Mucosa of gallbladder (tissue), 1 donor: ENCODE measurements at places on chromosomes 4 and X. TPM values are rescaled to one million over a fixed set of nuclear protein-coding genes. Genes with fewer than 3 reads are reported as not detected.

NXF2 gene
- not detected for total RNA-seq

TXK gene
- total RNA-seq = 0.86 TPM

NOCT gene
- total RNA-seq = 3.8 TPM

SPIN2A gene
- total RNA-seq = 1.2 TPM

DNA sequence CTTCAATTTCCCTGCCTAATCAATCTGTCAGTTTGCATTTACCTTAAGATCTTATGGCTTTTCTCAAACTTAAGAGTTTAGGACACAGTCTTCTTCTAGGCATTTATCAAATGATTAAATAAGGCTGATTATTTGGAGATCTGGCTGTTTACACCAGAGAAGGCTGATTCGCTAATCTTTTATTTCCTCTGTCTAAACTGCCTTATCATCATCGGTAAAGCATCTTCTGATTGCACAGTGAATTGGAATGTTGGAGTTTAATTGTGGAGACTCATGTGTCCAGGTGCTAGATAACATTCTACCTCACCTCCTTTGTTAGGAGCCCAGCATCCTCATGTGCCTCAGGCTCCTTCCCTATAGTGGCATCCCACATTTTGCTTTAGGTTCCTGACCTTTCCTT, 100.3 kb upstream of the DDIT4L start:
- no peak for DNase-seq

- DNase-seq = no peak
These were observed 1729.3 kb downstream of the C4orf33 start for GRCh38 chr4:130825284-130825683.

- DNase-seq = peak; percentile 36
These were observed 70.1 kb downstream of the USP46 start for GRCh38 chr4:52588771-52589591.

DNA sequence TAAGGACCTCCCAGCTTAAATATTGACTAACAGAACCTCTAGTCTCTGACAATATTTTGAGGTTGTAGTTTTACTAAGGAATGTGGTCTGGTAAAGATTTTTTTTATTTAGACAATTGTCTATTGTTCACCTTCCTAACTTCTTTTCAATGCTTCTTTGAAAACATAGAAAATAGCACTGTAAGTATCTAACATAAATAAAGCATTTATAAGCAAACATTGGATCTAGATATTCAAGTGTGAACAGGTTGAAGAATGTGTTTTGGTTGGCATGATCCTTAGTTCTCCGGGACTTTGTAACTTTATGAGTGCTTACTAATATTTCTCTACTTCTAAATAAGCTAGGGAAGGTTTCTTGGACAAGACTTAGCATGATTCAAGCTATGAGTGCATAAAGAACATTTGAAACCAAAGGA, 285.4 kb upstream of the ARSJ start:
- DNase-seq = no peak

- DNase-seq = no peak
These were observed 5.2 kb downstream of the POU4F2 start for GRCh38 chr4:146643812-146644401.

DNA sequence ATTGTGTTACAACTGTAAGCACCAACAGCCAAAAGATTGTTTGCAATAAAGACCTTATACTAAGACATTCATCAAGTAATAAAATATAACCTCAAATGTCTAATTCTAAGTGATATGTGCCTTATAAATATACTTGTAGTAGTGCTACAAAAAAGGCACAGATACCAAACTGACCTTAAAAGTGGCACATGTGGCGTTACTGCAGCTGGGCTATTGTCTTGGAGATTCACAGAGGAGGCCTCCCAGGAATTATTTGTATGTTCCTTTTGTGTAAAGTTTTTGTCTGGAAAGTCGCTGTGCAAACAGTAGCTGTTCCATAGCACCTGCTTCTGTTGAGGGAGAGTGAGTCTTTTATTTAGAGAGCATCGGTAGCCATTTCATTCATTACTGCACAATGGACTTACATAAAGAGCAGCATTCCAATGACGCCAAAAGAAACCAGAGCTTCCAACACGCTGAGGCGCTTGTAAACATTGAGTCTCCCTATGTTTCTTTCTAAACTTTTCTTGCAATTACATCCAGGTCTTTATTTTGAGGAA, 143.7 kb downstream of the RPA4 start:
- no peak for DNase-seq

DNA sequence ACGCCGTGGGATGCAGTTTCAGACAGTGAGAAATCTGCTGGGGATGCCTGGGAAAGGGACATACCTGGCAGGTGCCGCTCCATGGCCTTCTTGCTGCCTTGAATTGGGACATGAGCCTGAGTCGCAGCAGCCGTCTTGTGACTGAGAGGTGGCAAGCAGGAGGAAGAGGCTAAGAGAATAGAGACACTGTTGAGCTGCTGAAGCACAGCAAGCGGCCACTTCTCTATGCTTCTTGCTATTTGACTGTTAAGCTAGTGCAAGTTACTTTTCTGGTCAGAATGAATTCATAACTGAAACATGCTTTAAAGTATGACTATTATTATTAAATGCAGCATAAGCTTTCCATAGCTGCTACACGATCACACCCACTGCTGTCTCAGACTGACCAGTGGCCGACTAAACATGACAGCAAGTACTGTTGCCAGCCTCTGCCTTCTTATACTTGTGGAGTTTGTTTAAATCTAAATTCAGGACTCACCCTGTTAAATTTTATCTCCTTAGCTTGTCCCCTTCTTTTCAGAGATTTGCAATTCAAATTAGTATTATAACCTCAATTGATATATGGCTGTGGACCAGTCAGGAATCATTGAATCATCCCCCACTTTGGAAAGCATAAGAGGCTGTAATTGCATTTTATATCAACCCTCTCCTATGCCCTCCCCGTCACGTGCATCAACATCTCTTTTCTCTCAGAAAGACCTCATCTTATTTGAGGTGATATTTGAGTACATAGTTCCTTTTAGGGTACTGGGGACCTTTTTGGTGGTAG, 24.8 kb upstream of the ACSL1 start:
- no peak for DNase-seq

- no peak for DNase-seq
These were observed 20.6 kb downstream of the SLC39A8 start for GRCh38 chr4:102324730-102325129.
